Posterior cingulate gyrus (tissue), 11 donors: ENCODE measurements at places on chromosomes 4 and X.

- no peak for DNase-seq
Observed at GRCh38 chr4:46385235-46385634, 4.7 kb downstream of the GABRA2 start.

- no peak for DNase-seq
Observed at GRCh38 chr4:43325220-43325967, 432.9 kb downstream of the GRXCR1 start.

GRCh38 chrX:41142130-41142910 is 57.1 kb downstream of the USP9X start:
- DNase-seq: no peak

DNA sequence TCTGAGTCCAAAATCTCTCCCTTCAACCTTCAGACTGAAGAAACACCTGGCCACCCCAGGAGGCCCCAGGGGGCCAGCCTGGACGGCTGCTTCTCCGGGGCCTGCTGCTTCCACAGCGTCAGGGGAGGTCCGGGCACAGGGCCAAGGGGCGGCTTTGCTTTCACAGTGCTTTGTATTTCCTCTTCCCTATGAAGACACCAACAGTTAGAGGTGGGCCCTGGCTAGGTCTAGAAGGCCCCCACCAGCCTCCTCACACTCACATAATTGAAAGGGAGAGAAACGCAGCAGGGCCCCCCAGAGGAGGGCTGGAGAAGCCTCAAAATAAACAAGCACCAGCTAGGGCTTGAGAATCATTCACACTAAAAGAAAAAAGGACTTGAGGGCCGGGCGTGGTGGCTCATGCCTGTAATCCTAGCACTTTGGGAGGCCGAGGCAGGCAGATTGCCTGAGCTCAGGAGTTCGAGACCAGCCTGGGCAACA is 17.8 kb downstream of the SCD5 start:
- DNase-seq: no peak

DNA sequence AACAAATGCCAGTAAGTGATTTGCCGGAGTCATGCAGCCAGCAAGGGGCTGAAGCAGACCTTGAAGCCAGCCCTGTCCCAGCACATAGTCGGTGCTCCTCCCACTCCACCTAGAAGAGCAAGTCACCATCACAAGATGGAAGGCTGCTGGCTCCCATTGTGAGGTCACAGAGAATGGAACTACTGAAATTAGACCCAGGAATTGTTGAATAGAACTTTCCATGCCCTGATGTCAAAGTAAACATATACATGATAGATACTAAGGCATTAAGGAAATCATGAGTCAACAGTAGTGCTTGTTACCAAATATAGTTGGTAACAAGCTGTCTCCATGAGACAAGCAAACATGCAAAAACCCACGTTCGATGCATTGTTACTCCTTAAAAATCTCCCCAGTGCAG is 177.1 kb upstream of the MID1 start:
- DNase-seq: no peak

- no peak for DNase-seq
Observed at GRCh38 chr4:41028392-41029076, 185.8 kb downstream of the APBB2 start.

- no peak for DNase-seq
Observed at GRCh38 chr4:167290678-167291077, 56.4 kb upstream of the SPOCK3 start.

GRCh38 chr4:155107059-155107458 is 101.4 kb upstream of the NPY2R start:
- DNase-seq: no peak

DNA sequence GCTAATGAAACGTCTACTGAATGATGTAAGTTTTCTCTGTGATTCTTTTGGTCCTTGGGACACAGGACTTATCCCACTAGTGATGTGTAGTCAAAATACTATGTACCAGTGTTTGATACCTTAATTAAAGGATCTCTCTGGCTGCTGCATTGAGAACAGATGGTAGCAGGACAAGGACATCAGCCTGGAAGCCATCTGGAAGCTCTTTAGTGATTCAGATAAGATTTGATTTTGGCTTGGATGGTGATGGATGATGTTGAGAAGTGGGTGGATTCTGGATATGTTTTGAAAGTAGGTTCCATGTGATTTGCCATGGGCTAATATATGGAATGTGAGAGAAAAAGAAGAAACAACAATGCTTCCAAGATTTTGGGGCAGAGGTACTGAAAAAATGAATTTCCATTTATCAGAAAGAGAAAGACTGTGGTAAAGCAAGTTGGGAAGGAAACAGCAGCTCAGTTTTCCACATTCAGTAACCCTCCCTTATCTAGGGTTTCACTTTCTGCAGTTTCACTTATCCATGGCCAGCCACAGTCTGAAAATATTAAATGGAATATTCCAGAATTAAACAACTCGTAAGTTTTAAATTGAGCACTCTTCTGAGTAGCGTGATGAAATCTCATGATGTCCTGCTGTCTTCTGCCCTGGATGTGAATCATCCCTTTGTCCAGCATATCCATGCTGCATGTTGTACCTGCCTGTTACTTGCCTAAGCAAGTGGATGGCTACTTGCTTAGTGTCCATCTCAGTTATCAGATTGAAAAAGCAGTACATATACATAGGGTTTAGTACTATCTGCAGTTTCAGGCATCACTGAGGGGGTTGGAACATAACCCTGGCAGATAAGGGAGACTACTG is 15.6 kb downstream of the CD38 start:
- no peak for DNase-seq

DNA sequence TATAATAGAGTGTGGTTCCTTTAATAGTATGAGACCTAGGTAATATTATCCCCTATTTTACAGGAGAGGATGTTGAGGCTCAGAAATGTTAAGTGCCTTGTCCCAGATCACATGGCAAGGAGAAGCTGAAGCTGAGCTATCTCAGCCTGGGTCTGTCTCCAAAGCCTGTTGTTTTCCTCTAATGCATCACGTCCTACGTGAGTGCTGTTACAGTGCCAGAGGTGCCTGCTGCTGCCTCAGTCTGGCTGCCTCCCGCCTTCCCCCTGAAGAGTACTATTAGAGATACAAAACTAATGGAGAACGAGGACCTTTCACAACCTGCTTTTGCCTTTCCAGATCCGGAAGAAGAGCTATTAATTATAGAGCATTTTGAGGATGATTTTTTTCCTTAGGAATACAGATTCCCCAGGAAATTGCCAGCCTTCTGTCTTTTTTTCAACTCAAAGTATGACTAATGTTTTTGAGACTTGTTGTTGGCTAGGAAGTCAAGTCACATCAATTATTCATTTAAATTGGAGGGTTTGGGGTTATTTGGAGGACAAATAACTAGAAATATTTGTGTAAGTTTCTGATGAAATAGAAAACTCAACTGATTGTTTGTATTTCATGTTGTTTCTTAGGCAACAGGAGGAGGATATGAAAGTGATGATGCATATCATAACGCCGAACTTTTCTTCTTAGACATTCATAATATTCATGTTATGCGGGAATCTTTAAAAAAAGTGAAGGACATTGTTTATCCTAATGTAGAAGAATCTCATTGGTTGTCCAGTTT is 43.9 kb upstream of the MTMR1 start:
- DNase-seq: no peak
